ENCODE measurements at places on chromosomes 6 and 20.

GRCh38 chr6:87251725-87252124 is 70.7 kb upstream of the SMIM8 start:
- DNase-seq: no peak

GRCh38 chr6:25726122-25726911 is 28.2 kb upstream of the SLC17A4 start:
- no peak for DNase-seq

GRCh38 chr20:48006036-48006833 is 221.0 kb upstream of the SULF2 start:
- DNase-seq: no peak

DNA sequence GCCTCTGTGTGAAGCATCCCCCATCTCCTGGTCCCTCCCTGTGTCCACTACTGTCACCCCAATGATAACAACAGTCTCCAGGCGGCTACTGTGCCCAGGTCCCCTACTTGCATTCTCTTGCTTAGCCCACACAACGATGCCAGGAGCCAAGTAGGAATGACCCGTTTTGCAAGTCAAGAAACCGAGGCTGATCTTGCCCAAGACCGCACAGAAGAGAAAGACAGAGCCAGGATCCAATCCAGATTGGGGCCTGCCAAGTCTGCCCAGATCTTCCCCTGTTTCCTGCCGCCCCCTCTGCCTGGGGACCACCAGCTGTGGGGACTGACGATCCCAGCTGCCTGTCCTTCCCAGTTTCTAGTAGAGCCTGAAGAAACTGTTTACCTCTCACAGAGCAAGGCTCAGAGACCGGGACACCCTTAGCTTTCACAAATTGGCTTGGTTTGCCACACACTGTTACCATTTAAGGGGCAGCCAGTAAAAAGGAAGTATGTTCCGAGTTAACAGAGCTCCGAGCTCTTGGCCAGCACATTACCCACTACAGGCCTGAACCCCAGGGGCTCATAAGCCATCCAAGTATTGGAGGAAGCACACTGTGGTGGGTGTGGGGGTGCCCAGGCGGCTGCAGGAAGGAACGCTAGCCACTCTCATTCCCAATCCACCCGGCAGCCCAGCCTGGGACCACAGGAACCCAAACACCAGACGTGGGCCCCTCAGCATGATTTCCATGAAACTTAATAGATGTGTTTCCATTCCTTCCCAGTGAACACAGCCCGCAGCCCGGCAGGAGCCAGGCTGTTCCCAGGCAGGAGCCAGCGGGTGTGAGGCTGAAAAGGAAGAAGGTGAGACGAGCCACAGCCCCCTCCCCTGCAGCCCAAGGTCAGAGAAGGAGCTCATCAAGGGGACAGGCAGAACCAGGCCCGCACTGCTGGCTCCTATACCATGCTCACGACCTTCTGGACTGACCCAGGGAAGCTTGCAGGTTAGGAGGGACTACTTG is 7.9 kb downstream of the KIAA1755 start:
- no peak for DNase-seq

DNA sequence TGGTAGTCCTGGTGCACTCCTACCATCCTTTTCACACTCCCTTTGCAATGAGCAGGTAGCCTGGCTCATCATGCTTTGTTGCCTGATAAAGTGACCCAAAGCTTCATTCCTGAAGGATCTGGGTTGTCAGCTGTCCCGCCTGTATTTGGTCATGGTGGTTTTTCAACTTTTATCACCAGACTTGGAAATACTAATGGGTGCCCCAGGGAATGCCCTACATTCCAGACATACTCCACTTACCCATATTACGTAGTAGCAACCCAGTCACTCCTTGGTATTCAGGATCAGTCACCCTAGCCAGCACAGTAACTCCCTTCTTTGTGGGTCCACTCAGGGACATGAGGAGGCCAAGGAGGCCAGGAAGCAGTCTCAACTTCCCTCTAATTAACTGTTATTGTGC is 199.2 kb downstream of the MAFB start:
- no peak for DNase-seq

DNA sequence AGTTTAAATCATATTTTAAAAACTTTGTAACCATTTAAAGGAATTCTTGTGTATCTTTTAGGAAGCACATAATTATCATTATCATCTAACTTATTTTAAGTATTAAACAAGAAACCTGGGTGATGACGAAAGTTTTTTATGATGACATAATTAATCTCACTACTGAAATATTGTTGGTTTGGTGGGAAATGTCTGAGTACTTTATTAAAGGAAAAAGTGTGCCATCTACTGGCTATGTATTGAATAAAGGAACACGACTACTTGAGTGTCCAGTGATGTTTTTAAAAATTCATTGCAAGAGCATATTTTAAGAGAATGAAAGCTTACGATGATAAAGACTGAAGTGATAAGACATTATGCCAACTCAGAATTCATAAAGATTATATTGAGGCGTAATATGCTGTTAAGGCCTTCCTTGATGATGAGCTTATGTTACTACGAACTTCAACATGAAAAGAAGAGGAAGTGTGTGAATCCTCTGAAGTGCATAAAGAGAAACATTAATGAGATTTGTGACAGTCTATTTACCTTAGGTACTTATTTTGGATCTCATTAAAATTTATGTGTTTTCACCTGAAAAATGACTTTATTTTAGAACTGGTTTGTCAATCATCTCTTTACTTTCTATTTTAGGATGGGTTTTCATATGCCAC is 12.0 kb upstream of the TRMT11 start:
- DNase-seq: no peak

GRCh38 chr20:4632876-4633275 is 88.8 kb upstream of the PRND start:
- DNase-seq: no peak

- no peak for DNase-seq
Observed at GRCh38 chr6:89941031-89941762, 46.9 kb downstream of the GJA10 start.

DNA sequence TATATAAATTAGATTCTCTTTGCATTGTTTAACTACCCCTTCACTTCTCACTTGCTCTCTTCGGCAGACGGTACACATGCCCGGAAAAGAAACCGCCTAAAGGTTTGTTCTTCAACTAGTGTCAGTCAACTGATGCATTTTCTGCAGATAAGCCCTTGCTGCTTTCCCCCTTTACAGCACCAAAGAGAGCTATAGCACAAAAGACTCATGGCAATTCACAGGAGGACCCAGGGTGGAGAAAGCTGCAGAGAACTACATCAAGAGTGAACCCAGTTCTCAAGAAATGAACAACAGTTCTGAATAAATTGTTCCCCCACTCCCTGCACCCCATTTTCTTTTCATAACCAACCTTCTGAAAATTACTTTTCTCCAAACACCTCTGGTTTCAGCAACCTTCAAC is 8.9 kb downstream of the CD164 start:
- no peak for DNase-seq

DNA sequence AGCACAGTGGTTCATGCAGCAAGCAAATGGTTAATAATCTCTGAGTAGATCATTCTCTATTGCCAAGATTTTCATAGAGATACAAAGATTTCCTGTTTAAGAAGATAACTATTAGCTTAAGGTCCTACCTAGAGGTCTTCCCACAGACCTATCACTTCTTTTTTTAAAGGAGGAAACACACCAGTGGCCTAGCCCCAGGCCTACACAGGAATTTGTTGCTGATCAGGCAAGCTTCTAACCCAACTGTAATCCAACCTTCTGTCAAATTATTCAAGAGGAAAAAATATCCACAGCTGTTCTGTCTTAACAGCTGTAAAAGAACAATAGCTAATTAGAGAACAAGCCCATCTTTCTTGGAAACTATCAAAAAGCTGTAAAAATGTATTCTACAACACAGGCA is 332.8 kb downstream of the BTBD9 start:
- DNase-seq: no peak

DNA sequence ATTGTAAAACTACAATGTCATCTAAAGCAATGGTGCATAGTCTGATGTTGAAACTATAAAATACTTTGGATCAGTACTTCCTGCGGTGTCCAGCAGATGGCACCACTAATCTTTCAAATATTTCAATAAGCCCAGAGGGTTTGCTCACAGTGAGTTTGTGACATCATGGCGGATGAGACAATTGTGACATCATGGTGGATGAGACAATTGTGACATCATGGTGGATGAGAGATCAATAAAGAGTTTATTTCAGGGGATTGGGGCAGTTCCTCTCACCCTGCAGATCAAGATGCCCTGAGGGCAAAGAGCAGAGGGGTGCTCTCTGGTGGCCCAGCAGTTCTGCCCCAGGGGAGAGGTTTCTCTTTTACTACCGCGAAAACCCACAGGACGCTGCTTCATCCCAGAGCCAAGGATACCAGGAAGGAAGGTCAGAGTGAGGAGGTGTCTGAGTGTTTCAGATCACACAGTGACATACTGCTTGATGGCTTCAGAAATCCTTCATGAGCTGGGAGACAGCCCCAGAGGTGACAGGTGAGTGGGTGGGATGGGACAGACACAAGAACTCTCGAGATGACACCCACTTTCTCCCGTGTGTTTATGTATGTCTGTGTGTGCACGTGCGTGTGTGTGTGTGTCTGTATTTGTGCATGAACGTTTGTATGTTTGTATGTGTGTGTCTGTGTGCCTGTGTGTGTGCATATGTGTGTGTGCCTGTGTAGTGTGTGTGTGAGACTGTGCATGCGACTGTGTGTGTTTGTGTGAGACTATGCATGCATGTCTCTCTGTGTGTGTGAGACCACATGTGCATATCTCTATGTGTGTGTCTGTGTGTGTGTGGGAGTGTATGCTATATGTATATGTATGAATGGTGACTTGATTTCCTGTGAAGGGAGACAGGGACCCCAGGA is 7.3 kb upstream of the ULBP2 start:
- DNase-seq: peak; percentile 33

GRCh38 chr6:41964201-41964887 is 22.7 kb upstream of the CCND3 start:
- DNase-seq: no peak

- no peak for DNase-seq
Observed at GRCh38 chr20:32513031-32513866, 71.9 kb downstream of the NOL4L start.

Data from stimulated activated CD8-positive, alpha-beta memory T cell treated with anti-CD3 and anti-CD28 coated beads, Interleukin-4, amount 100 ng/mL, for 24 hours (primary cell).